ENCODE measurements at places on chromosomes 3 and 15. TPM values are rescaled to one million over a fixed set of nuclear protein-coding genes. Genes with fewer than 3 reads are reported as not detected.

CHRM5 gene
- total RNA-seq: not detected

LMCD1 gene
- total RNA-seq: 3.8 TPM

ALDH1A2 gene
- total RNA-seq: 0.19 TPM

TM4SF4 gene
- not detected for total RNA-seq

UBE2E2 gene
- total RNA-seq: 2.0 TPM

BRK1 gene
- total RNA-seq: 76.1 TPM

NR2E3 gene
- not detected for total RNA-seq

BBX gene
- 39.9 TPM for total RNA-seq

CKMT1B gene
- total RNA-seq: not detected

STRA6 gene
- total RNA-seq: not detected

MAGEL2 gene
- not detected for total RNA-seq

LIPH gene
- not detected for total RNA-seq
